Pulmonary artery endothelial cell (primary cell): ENCODE measurements at places on chromosomes 4 and X. TPM values are rescaled to one million over a fixed set of nuclear protein-coding genes. Genes with fewer than 3 reads are reported as not detected.

DNA sequence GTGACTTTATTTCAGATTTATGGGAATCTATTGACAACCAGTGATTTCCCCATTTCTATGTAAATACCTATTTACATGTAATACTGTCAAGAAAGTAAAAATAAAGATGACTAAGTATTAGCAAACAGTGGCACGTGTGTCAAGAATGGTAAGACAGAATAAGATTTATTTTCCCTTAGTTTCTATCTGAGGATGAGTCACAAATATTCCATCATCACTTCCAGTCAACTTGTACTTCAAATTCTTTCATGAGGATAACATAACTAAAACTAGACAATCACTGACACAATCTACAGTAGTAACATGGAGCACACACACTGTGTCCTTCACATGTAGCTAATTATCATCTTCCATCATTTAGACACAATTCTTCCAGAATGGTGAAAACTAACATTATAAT is 625.3 kb upstream of the PCDH7 start:
- DNase-seq = no peak

Gene RTL9
- total RNA-seq = not detected in 2 replicates

- no peak for DNase-seq
Measured at GRCh38 chr4:87425711-87426110, 3.3 kb downstream of the NUDT9 start.

DNA sequence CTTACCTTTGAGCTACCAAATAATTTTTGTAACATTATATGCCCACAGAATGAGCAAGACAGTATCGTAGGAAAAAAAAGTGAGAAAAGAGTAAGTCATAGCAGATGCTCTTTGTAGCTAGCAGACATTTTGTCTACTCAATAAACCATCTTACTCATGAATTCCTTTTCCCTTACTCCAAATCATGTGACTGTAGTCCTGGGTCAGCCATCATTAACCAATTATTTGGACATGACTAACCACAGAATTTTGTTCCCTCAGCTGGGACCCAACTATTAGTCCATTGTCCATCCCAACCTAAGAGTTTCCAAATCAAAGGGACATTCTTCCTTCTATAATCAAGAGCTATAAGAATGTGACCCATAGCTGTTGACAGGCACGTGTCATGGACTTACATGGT is 11.4 kb downstream of the UBE2D3 start:
- no peak for DNase-seq

DNA sequence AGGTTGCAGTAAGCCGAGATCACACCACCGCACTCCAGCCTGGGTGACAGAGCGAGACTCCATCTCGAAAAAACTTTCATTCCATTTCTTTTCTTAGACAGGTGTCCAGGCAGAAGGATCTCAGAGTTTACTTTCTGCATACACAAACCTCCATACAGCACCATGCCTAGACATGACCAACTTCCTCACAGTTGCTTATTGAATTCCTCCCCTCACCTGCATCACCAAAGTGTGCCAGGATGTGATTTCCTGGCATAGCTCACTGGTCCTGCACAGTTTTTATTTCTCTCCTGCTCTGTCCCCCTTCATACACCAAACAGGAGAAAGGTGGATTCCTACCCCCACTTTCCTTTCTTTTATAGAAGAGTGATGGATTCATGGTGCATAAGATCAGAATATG is 34.7 kb upstream of the PPARGC1A start:
- DNase-seq = no peak

- no peak for DNase-seq
Measured at GRCh38 chr4:73868206-73869129, 725 bp upstream of the CXCL1 start.

Gene LRRC66
- 0.13 and 0.39 TPM in 2 replicates for total RNA-seq
